ENCODE measurements at places on chromosomes 5 and 9. TPM values are rescaled to one million over a fixed set of nuclear protein-coding genes. Genes with fewer than 3 reads are reported as not detected.

Gene ZNF354C
- 2.0 TPM for polyA plus RNA-seq

Gene LCN15
- not detected for polyA plus RNA-seq

DNA sequence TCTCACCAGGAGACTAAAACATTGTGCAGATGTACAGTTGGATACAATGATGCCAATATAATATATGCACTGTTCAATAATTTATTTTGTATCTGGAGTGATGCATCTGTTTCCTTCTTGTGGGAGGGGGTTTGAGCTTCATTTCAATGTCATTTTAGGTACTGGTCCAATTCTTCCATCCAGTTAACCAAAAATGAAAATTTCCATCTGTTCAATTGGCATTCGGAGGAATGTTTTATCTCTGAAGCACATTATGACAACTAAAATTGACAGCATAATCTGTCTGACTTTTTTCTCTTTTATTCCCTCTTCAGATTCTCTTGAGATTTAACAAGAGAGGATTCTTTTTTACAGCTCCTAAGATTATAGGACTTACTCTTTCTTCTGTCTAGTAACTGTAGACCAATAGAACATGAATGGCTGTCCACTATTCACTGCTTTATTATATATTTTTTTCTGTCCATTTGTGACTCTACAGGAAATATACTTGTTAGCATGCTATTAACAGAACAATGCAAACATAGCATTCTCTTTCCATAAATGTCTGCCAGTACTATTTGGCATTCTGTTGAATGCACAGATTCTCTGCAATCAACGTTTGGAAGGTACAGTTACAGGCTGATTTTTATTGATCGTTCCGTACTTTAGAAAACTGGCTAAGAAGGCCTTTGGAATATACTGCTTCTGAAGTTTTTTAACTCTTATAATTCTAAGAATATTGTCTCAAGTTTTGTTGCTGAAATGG lies 57.8 kb downstream of the NDUFAF2 start:
- DNase-seq, result no peak

DNA sequence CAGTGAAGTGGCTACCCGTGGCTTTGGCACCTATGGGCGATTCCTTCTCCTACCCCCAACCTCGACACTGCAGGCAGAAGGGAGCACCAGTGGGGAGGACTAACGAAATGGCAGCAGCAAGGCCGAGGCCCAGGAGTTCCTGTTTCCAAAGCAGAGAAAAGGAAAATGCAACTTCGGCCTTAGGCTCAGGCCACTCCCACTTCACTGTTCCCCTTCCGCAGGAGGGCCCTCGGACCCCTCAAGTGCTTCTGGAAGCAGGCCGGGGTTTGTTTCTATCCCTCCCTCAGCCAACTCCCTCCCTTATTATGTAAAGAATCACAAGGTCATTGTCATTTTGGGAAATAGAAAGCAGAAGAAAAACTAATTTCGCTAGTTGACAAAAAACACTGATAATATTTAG lies 36.4 kb upstream of the NKX2-5 start:
- no peak for DNase-seq

DNA sequence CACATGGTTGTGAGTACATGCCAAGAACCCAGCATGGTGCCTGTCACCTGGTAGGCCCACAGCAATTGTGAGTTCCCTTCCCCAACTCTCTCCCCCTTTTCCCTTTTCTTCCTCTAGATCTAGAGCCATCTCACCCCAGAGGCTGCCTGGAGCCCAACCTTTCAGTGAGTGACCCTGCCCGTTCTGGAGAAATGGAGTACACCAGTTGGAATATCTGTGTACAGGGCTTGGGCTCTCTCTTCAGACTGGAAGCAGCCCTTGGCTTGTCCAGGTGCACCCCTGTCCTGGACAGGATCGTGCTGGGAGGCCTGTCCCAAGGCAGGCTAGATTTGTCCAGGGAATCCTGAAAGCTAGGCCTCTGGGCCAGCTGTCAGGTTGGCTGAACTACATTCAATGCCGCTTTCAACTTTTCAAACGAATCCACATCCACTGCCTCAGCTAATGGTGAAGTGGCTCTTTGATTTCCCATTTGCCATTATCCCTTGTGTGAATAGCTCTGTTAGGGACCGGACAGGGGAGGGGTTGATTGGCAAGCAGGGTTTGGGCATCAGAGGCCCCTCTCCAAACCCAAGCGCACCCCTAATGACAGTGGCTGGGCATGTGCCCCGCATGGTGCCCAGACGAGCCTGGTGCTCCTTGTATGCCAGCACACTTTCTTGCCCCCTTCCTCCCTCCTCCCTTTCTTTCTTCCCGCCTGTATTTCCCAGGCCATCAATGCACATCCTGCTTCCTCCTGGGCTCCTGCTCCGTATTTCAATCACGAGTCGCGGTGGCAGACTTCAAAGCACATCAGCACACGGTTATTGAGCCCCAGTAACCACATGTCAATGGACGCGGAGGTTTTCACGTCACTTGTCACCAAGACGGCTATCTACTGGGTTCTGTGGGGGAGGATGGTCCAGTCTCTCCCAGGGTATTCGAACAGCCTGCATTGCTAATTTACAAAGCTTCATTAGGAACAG lies 211.2 kb downstream of the DAB2IP start:
- no peak for DNase-seq

- DNase-seq, result no peak
Observed at GRCh38 chr9:81373294-81373693, 316.1 kb downstream of the TLE1 start.

- DNase-seq, result no peak
Observed at GRCh38 chr9:14298601-14299022, 15.3 kb downstream of the NFIB start.

Gene SEMA5A
- 56.4 TPM for polyA plus RNA-seq

GRCh38 chr5:91495699-91496098 lies 112.6 kb upstream of the ARRDC3 start:
- no peak for DNase-seq

DNA sequence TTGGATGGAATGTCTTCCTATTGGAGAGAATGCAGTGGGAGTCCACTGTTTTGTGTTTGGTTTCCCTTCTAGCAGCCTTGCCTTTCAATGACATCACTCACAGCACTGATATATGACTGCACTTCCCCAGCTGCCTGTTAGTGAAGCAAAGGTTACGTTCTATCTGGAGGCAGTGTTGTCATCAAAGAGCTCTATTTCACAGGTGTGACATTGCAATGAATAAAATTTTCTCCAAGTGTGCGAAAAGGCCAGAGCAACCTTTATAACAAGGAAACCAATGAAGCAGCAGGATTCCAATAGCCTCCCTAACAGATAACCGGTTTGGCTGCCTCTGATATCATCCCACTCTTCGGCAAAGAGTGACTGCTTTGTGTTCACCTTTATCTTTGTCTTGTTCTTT lies 523.5 kb upstream of the ZNF608 start:
- no peak for DNase-seq

DNA sequence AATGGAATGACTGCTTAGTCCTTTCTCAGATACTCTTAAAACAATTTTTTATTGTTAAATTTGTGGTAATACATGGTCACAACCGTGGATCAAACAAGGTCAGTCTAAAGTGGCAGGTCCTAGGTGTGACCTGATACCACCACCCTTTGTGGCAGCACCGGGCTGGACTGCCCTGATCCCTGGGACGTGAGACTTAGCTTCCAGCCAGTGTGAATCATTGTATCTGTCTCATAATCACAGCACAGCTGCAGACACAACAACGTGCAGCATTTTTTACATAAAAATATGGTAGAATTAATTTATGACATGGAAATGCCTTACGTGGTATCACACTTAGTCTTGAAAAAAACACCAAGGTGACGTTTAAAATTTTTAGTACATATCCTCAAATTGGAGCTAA lies 7.8 kb downstream of the TOR1B start:
- DNase-seq, result no peak

Gene TAF11L5
- polyA plus RNA-seq, result not detected

DNA sequence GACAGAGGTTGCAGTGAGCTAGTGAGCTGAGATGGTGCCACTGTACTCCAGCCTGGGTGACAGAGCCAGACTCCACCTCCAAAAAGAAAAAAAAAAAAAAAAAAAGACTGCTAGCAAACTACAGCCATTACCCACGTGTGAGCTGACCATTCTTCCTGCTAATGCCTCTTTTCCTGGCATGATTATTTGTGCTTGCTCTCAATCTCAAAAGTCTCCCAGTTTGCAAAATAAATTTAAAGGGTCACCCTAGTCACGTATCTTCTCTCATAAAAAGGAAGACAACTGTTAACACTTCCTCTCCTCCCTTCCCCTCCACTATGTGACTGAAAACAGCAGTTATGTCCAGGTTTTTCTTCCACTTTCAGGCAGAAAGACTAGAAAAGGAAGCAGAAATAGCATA lies 37.2 kb downstream of the TRIM36 start:
- DNase-seq, result no peak

DNA sequence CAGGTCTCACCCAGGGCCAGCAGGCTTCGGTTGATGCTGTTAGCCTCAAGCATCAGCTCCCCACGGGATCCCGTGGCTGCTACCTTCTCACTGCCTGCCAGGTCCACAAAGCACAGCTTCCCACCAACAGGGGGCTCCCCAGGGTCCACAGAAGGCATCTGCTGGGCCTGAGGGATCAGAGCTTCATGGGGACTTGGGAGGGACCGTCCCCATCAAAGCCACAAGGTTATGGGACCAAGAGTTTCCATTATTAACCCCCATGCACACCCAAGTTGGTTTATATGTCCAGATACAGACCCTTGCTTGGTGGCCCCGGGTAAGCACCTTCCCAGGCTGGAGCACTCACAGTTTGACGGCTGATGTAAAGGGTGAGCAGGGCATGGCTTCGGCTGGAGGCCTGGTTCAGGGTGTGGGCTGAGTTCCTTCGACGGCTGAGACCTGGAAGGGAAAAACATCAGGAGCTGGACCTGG lies 3.0 kb downstream of the KIF12 start:
- DNase-seq, result no peak

DNA sequence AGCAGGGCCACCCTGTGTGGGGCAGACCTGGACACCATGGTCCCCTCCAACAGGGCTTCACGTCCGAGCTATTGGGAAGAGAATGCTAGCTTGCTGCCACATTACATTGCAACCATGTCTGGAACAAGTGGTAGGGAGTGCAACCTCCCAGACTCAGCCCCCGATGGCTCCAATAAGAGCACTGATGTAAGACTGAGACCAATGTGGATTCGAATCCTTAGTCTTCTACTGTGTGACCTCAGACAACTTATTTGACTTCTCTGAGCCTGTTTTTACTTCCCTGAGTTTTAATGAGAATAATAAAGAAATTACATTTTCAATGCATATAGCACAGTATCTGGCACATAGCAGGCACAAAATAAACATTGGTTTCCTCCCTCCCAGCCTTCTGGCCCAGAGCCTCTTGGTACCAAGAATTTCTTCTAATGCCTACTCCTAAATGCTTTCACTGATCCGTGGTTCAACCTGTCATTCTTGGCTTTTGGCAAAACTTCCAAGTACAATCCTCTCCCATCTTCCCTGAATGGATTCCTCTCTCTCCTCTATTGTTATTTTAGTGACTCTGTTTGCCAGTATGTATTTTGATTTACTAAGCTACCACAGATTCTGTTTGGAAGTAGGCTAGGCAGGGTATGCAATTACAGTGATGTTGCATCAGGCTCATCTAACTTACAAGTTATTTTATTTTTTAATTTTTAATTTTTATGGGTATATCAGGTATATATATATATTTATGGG lies 34.6 kb upstream of the COL15A1 start:
- peak; percentile 71 for DNase-seq

DNA sequence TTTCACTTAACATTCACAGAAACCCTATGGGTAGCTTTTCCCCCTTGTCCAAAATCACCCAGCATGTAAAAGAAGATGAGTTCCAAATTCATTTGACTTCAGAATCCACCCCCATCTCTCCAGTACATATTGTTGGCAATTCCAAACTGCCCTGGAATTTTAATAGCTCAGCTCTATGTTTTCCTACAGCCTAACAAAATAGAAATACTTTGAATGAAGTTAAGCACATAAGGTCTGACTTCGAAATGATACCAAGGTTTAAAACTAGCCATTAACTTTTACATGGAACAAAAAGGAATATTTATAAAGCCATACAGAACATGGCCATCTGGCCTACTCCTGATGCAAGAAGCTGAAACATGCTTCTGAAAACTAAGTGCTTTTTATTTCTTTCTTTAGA lies 634.3 kb downstream of the PDE4D start:
- no peak for DNase-seq

- no peak for DNase-seq
Observed at GRCh38 chr5:100634937-100635534, 99.9 kb downstream of the FAM174A start.

Gene PDE6A
- polyA plus RNA-seq, result not detected

DNA sequence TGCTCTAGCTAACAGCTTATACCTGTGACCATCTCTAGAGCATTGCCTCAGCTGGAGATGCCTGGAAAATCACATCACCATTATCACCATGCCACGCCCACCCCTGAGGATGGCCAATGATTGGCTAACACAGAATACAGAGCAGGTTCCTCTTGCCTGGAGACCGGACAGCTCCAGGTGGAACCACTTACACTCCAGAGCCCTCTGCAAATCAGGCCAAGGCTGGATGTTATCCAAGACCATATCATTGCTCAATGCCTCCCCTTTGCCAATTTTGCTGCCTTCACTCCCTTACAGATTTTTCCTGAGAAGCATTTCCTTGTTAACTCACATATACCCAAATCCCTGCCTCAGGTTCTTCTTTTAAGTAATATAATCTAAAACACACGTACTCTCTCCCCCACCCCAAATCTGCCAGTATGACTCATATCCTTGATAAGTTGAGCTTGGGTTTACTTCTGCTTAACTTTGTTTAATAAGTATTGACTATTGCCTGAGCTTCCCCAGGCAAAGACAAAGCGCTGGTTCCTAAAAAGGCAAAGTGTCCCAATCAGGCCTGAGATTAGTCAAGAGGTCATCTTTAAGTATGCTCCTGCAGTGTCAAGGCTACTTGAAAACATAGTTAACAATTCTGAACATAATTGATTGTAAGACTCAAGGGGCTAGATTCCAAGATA lies 309.6 kb downstream of the EPB41L4A start:
- DNase-seq, result peak; percentile 63

GRCh38 chr5:135340568-135340967 lies 58.5 kb downstream of the MACROH2A1 start:
- DNase-seq, result no peak

Data from BJ (cell line).